ENCODE measurements at places on chromosomes 5 and 9.

DNA sequence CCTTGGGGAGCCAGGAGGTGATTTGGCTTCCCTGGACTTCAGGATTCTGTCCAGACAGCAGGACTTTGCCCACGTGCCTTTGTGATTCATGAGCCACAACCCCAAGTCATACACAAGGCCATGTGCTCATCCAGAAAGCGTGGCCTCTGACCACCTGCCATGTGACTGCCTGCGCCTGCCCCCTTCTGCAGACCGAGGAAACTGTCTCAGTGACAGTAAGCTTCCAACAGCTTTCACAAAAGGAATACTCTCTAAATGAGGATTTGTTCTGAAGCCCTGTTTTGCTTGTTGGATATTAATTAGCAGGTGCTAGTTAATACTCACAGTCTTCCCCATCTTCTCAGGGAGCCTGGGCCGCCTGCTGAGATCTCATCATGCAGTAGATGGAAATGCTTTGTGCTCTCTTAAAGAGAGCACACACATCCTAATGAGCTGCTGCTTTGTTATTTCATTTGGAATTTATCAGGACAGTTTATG is 36.9 kb upstream of the ANGPTL2 start:
- DNase-seq = peak; percentile 93

- DNase-seq = no peak
Observed at GRCh38 chr5:72163349-72163983, 56.2 kb downstream of the MAP1B start.

GRCh38 chr9:588981-589380 is 252.5 kb upstream of the DMRT1 start:
- DNase-seq = no peak

- DNase-seq = peak; percentile 59
Observed at GRCh38 chr5:173320259-173320658, 8.0 kb downstream of the STC2 start.

DNA sequence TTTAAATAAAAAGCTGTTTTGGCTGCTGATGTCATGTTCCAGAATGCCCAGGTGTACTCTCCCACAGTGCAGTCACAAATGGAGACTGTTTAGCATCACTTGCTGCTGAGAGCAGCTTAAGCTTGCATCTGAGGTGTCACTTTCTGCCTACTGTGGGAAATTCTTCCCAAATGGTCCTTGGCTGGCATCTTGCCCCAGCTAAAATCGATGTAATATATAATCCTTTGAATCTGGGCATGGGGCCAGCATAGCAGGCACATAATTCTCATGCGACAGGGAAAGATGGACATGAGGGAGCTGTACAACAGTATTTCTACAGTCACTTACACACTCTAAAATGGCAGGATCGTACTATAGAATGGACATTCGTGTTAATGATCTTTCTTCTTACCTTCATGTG is 144.3 kb downstream of the MACIR start:
- no peak for DNase-seq

- DNase-seq = no peak
Observed at GRCh38 chr5:177484902-177485549, 11.6 kb upstream of the DBN1 start.

DNA sequence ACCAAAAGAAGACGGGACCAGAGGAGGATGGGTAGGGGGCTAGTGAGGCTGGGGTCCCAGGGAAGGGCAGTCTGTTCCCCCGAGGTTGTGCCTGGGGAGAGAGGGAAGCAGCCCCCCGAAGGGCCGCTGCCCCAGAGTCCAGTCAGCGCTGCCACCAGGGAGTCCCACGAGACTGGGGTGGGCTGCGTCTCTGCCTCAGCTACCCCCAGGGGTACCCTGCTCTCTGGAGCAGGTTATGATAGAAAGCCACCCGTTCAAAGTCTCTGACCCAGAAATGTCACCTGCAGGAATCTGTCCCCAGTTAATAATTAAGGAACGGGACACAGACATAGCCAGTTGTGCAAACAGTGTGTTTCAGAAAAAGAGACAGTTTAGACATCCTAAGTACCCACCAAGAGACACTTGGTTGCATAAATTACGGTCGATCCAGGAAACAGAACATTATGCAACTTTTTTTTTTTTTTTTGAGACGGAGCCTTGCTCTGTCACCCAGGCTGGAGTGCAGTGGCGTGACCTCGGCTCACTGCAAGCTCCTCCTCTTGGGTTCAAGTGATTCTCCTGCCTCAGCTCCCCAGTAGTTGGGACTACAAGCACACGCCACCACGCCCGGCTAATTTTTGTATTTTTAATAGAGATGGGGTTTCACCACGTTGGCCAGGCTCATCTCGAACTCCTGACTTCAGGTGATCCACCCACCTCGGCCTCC is 10.7 kb upstream of the AGPAT2 start:
- no peak for DNase-seq

DNA sequence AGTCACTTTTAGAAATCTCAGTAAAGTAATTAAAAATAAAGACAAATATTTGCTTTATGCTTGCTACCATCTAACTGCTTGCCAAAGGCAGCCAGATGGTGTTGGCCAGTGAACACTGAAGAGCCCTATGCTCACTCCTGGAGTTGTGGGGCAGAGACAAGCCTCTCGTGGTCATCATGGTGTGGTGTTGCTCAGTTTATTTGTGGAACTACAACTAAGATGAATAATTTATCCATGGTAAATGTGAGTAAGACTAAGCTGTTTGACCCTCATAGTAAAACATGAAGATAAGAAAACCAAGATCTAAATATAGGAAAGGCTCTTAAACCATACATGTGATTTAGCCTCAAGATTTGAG is 100.7 kb downstream of the PDE8B start:
- DNase-seq = no peak

- no peak for DNase-seq
Observed at GRCh38 chr5:94329115-94329514, 289.3 kb downstream of the KIAA0825 start.

DNA sequence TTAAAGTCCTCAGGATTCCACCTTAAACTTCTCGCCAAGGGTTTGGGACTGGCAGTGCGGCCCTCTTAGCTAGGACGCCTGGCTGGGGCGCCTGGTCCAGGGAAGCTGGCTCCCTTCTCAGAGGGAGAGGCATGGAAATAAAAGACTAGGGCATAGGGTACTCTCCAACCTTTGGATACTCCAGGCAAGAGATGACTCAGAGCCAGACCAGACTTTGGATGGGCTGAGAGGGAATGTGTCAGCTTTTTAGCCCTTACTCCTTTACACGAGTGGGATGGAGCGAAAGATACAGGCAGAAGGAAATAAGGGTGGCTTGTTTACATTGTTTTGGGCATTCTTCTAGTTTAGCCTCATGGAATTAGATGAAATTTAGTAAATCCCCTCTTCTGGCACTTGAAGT is 48.2 kb downstream of the IL31RA start:
- no peak for DNase-seq

- no peak for DNase-seq
Observed at GRCh38 chr9:94807556-94807955, 81.1 kb downstream of the AOPEP start.

DNA sequence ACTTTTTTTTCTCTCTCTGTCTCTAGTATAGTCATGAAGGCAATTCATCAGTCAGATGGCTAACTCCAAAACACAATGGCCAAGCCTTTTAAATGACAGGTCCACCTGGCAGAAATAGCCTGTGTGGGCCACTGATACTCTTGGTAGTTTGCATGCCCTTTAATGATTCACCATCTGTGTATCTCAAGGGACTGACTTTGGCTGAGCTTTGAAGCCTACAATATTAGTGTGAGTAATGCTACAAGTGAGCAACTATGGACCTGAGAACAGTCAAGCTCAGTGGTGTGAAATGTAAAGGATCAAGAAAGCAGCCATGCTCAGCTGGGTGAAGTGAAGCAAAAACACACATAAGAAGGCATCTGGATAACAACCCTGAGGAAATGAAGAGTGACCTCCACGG is 506.9 kb downstream of the TLE1 start:
- DNase-seq = no peak

- no peak for DNase-seq
Observed at GRCh38 chr5:99102073-99102697, 173.4 kb upstream of the CHD1 start.

GRCh38 chr5:177545487-177546257 is 8.7 kb downstream of the FAM193B start:
- DNase-seq = peak; percentile 95

GRCh38 chr9:113168809-113169208 is 18.0 kb downstream of the SLC31A2 start:
- DNase-seq = no peak

DNA sequence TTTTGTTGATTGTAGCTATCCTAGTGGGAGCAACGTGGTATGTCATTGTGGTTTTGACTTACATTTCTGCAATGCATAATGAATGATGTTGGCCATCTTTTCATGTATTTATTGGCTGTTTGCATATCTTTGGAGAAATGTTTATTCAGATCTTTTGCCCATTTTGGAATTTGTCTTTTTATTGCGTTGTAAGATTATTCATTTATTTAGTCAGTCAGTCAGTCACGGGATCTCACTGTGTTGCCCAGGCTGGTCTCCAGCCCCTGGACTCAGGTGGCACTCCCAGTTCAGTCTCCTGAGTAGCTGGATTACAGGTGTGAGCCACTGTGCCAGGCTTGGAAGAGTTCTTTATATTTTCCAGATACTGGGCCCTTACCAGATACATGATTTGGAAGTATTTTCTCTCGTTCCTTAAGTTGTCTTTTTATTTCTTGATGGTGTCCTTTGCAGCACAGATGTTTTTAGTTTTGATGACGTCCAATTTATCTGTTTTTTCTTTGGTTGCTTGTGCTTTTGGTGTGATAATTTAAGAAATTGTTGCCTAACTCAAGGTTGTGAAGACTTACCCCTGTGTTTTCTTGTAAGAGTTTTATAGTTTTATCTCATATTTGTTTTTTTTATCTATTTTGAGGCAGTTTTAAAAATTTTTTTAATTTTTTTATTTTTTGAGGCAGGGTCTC is 67.1 kb downstream of the EHMT1 start:
- no peak for DNase-seq

GRCh38 chr5:55868846-55869245 is 17.7 kb downstream of the IL31RA start:
- DNase-seq = peak; percentile 87

- DNase-seq = no peak
Observed at GRCh38 chr5:132370971-132371602, 1.6 kb downstream of the SLC22A5 start.

DNA sequence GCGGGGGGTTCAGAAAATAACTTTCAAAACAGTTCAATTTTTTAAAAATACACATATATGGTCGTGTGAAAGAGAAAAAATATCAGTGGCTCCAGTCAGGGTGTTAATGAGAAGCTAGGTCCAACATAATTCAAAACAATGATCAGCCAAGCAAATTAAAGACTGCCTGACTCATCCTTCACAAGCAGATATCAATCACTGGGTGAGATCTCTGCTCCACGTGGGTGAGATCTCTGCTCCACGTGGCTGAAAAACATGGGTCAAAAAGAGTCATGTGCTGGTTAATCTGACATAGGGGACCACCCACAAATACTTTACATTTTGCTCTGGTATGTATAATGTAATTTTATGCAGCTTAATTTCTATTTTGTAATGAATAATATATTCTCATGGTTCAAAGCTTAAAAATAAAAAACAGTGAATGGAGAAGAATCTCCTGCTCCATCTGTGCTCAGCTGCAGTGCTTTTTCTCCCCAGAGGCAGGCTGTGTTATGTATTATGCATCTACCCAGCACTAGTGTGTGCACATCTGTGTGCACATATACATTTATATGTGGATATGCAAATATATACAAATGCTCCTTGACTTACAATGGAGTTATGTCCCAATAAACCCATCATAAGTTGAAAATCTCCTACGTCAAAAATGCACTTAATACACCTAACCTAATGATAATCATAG is 93.1 kb upstream of the S1PR3 start:
- DNase-seq = no peak

GRCh38 chr5:173065155-173065554 is 9.0 kb downstream of the CREBRF start:
- DNase-seq = no peak

- no peak for DNase-seq
Observed at GRCh38 chr9:99222416-99223270, 561 bp downstream of the SEC61B start.

GRCh38 chr9:133008824-133009223 is 22.0 kb upstream of the GTF3C5 start:
- no peak for DNase-seq

- DNase-seq = peak; percentile 4
Observed at GRCh38 chr5:3139499-3139931, 388.0 kb upstream of the IRX2 start.

- DNase-seq = no peak
Observed at GRCh38 chr5:114989512-114989911, 180.2 kb downstream of the TRIM36 start.

DNA sequence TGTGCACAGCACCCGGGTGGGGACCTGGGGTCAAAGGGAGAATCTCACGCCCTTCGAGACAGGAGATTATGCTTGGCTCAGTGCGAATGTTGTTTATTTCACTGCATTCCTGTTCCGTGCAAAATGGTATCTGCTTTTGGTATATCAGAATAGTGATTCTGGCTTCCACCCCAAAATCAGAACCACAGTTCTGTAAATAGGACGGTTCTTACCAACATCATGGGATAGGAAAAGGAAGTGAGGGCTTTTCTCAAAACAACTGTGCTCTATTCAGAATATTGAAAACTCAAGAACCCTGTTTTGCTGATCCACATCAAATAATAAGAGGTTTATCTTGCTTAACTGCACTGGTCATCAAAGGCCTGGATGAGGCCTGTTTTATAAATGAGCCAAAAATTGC is 51.6 kb upstream of the FBXW11 start:
- DNase-seq = no peak

DNA sequence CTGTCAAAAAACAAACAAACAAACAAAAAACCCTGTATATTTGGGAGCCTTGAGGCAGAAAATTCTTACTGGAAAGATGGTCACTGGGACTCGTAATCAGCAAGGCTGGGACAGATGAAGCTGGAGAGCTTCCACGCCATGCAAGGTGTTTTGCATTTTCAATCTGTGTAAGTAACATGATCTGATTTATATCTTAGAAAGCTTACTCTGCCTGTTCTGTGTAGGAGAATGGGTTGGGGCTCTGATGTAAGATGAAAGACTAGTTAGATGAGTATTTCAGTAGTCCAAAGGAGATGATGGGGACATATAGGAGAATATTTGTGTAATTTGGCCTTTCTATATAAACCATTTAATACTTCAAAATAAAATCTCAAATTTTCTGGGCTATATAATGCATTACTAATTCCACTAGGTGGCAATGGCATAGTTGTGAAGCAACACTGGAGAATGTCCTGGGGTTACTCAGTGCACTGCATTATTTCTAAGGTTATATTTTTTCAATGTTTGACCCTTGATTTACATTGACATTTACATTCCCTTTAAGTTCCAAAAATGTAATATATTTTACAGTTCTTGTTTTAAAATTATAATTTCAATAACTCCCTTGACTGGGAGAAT is 21.9 kb upstream of the FSD1L start:
- DNase-seq = no peak

GRCh38 chr5:7218141-7218540 is 177.8 kb upstream of the ADCY2 start:
- no peak for DNase-seq

- DNase-seq = no peak
Observed at GRCh38 chr5:148970228-148970627, 92.6 kb downstream of the SH3TC2 start.

GRCh38 chr5:44266882-44267576 is 122.2 kb downstream of the FGF10 start:
- DNase-seq = no peak

Measured in adrenal gland (tissue), 19 donors.